Breast epithelium (tissue), 4 donors: ENCODE measurements at places on chromosomes 3 and 15.

DNA sequence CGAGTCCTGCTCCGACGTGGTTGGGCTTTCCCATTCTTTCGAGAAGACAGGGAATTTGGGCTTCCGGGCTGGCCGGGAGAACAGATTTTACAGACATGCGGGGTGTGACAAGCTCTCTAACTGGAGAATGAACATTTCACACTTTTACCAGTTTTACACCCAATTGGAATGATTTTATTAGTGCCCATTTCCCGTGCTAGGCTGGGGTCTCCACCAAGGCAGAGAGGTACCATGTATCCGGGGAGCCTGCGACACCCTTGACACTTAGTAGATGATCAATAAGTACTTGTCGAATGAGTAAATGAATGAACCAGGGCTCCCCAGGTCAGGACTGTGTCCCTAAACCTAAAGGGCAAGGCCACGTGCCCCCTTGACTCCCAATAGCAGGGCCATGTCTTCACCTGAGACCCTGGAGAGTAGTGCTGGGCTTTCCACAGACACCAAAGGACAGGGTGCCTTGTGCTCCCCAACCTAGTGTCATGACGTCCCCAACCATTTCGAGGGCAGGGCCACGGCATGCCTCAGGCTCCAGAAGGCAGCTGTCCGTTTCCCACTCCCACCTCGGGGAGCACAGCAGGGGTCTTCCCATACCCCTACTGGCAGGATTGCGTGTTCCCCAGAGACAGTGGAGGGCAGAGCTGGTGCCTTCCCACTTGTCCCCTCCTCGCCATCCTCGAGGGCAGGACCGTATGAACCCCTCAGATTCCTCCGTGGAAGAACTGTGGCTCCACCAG lies 679 bp upstream of the MYD88 start:
- no peak for DNase-seq
- peaks cover 6% of the 10 kb centered on the region for H3K4me1 ChIP-seq
- H3K27ac ChIP-seq: peak overlapping the region; percentile 95
- H3K27me3 ChIP-seq: no peaks in the 10 kb centered on the region
- no peaks in the 10 kb centered on the region for H3K36me3 ChIP-seq

- H3K36me3 ChIP-seq: no peaks in the 10 kb centered on the region
- H3K4me3 ChIP-seq: no peak overlapping the region
- no peaks in the 10 kb centered on the region for H3K27me3 ChIP-seq
- no peak for DNase-seq
Measured at GRCh38 chr15:90597577-90597976, 67.9 kb downstream of the CRTC3 start.

DNA sequence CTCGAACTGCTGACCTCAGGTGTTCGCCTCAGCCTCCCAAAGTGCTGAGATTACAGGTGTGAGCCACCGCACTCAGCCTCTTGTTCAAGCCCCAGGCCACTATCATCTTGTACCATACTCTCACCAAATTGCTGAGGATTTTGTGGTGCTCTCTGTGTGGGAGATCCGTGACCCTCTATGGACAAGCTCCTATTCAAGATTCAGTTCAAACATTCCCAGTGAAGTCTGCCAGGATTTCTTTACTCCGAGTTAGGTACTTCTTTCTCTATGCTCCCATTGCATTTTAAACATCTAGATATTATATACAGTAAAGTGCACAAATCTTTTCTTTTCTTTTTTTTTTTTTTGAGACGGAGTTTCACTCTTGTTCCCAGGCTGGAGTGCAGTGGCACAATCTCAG lies 856 bp upstream of the TM4SF19 start:
- no peaks in the 10 kb centered on the region for H3K27me3 ChIP-seq
- no peak overlapping the region for H3K27ac ChIP-seq
- no peaks in the 10 kb centered on the region for H3K36me3 ChIP-seq
- H3K4me3 ChIP-seq: no peak overlapping the region

DNA sequence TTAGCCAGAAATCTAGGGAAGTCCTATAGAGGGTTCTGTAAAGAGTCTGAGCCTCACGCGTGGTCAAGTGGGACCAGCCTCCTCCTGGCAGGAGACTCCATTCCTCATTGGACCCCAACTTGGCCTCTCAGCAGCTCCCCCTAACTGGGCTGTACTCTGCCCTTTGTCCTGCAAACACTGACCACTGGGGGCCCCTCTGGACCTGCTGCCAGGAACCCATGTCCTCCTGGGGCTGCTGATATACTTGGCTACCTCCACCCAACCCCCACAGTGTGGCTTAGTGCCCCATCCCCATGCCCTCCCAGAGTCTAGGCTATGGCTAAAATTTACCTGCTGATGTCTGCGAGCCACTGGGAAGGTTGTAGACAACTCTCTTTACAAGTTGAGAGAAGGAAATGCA lies 62.7 kb downstream of the UBP1 start:
- H3K4me3 ChIP-seq: no peak overlapping the region
- no peak for DNase-seq
- no peaks in the 10 kb centered on the region for H3K4me1 ChIP-seq
- H3K27me3 ChIP-seq: no peaks in the 10 kb centered on the region

DNA sequence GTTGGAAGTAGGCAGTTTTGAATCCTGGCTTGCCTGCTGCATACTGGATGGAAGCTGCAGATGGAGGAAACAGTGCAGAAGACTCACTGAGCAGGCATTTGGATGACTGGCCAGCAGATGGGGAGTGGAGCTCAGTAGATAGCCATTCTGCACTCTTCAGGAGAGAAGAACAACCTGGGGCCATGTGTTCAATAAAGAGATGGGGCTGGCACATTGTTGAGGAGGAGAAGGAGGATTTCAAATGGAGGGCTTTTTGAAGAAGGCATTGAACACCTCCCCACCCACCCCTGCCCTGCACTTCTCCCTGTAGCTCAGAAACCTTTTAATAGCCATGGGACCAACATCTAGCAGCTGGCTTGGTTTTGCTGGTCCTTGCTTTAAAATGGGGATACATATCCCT lies 109.8 kb downstream of the CACNA1D start:
- no peak overlapping the region for H3K4me3 ChIP-seq
- no peak for DNase-seq
- no peaks in the 10 kb centered on the region for H3K36me3 ChIP-seq

DNA sequence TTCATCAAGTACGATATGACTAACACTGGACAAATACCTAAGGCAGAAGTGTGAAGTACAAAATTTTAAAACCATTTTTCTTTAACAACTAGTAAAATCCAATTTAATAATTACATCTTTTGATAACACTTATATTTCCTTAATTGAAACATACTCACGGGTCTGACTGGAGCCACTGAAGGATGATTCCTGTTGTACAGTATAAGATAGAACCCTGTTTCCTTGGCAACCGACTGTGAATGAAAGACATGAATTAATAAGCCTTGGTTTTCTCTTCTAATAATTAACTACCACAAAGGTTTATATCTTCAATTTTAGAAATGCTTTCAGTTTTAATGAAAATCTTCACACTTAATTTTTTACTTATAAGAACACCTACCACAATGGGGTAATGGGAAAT lies 19.4 kb downstream of the DHX36 start:
- DNase-seq: no peak
- H3K36me3 ChIP-seq: peaks cover 10% of the 10 kb centered on the region
- no peak overlapping the region for H3K4me3 ChIP-seq
- H3K27me3 ChIP-seq: no peaks in the 10 kb centered on the region
- H3K4me1 ChIP-seq: no peaks in the 10 kb centered on the region

DNA sequence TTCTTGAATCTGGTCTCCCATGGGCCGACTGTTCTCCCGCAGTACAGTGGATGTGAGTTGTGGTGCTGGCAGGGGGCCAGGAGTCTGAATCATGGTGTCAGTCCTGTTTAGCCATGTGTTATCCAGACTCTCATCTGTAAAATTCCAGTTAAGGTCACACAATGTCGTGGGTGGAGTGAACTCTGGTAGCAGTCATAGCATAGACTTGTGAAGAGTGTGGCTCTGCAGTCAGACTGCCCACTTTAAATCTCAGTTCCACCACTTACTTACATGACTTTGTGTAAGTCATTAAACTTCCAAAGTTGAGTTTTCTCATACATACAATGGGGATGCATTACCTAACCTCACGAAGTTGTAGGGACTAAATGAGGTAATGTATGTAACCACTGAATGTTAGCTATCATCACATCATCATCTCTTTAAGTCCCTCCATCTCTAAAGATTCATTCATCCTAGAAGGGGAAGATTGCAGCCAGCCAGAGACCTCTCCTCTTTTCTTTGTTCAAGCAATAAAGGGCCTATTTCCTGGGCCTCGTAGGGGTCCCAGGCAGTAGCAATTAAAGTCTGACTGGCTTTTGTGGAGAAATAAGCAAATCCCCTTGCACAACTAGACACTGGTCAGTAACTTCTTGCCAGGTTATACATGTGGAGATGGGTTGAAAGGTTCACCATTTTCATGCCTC lies 93.9 kb downstream of the PCCB start:
- H3K36me3 ChIP-seq: no peaks in the 10 kb centered on the region
- H3K4me1 ChIP-seq: no peaks in the 10 kb centered on the region
- peak; percentile 88 for DNase-seq
- peak overlapping the region; percentile 10 for H3K27ac ChIP-seq

DNA sequence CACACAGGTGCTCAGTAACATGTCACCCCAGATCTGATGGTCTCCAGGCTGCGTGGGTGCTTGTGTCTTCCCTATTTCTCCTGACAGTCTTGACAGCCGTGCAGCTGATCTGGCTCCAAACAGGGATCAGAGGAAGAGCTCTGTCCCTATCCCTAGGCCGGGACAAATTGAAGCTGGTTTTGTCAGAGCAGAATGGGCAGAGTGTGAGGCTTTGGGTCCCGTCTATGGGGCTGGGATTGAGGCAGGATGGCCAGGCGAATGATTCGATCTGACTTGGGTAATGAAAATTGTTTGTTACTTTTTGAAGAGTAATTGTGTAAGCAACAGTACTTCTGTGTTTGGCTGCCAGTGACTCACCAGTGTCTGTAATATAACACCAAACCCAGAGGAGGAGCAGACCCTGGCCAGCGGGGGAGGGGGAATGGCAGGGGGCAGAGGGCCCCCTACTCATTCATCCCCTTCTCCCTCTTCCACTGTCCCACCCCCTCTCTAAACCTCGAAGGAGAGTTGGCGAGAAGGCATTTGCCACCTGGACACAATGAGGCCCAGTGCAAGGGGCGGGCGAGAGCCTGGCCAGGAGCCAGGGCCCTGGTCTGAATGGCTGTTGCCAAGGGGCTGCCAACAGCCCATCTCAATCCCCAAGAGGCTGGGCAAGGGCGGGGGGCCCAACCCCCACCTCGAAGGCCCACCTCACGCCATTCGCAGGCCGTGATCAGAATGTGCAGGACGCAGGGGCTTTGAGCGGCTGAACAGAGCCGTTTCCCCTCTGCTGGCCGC lies 4.9 kb upstream of the MAGEF1 start:
- DNase-seq: no peak
- H3K36me3 ChIP-seq: no peaks in the 10 kb centered on the region
- no peaks in the 10 kb centered on the region for H3K4me1 ChIP-seq
- H3K27ac ChIP-seq: peak overlapping the region; percentile 83
- no peaks in the 10 kb centered on the region for H3K27me3 ChIP-seq

DNA sequence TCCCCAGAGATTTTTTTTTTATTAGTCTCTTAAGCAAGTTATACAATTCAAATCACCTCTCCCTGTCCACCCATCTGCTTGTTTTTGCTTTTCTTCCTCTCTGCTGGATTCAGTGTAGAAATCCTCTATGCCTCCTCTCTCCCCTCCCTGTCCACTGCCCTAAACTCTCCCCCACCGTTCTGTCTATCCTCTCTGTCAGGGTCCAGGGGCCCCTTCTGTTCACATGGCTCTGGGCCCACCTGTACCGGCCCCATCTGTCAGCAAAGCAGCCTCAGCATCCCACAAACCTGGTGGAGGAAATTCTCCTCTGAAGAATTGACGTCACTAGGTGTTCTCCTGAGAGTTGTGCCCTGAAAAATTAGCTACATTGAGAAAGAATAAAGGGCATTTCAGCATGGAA lies 137.6 kb upstream of the CMC1 start:
- no peak overlapping the region for H3K27ac ChIP-seq
- no peak overlapping the region for H3K4me3 ChIP-seq
- no peaks in the 10 kb centered on the region for H3K27me3 ChIP-seq
- DNase-seq: no peak
- H3K36me3 ChIP-seq: no peaks in the 10 kb centered on the region

- DNase-seq: no peak
- H3K4me1 ChIP-seq: no peaks in the 10 kb centered on the region
- no peak overlapping the region for H3K4me3 ChIP-seq
Measured at GRCh38 chr3:124201786-124202185, 209.9 kb upstream of the ROPN1 start.

GRCh38 chr3:182325213-182325950 lies 467.9 kb upstream of the ATP11B start:
- H3K36me3 ChIP-seq: no peaks in the 10 kb centered on the region
- DNase-seq: no peak
- no peaks in the 10 kb centered on the region for H3K4me1 ChIP-seq

GRCh38 chr15:66644000-66644787 lies 57.8 kb upstream of the SMAD6 start:
- no peak for DNase-seq
- no peaks in the 10 kb centered on the region for H3K27me3 ChIP-seq
- no peak overlapping the region for H3K4me3 ChIP-seq
- no peaks in the 10 kb centered on the region for H3K4me1 ChIP-seq
- no peak overlapping the region for H3K27ac ChIP-seq

- H3K36me3 ChIP-seq: no peaks in the 10 kb centered on the region
- peaks cover 30% of the 10 kb centered on the region for H3K4me1 ChIP-seq
- H3K4me3 ChIP-seq: no peak overlapping the region
- H3K27ac ChIP-seq: peak overlapping the region; percentile 93
- no peaks in the 10 kb centered on the region for H3K27me3 ChIP-seq
Measured at GRCh38 chr15:41935566-41936020, 36.8 kb downstream of the EHD4 start.

DNA sequence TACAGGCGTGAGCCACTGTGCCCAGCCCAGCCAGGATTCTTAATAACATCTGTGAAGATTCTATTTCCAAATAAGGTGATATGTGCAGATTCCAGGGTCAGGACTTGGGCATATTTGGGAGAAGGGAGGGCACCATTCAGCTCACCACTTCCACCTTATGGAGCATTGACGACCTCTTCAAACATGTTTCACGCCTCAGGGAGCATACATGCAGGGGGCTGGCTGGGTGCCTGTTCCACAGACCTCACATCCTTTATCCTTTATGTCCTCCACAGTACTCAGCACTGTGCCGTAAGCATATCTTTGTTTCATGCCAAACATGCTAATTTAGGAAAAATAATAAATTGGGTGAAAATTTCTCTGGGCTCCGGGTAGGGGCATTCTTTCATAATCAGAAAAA lies 229.0 kb downstream of the THSD4 start:
- H3K4me1 ChIP-seq: no peaks in the 10 kb centered on the region
- H3K27ac ChIP-seq: no peak overlapping the region
- no peak for DNase-seq
- no peaks in the 10 kb centered on the region for H3K36me3 ChIP-seq
